ENCODE measurements at places on chromosomes 7 and 10. TPM values are rescaled to one million over a fixed set of nuclear protein-coding genes. Genes with fewer than 3 reads are reported as not detected.

OR9A2 gene
- total RNA-seq, result not detected

COPS6 gene
- total RNA-seq, result 74.6 TPM

DNA sequence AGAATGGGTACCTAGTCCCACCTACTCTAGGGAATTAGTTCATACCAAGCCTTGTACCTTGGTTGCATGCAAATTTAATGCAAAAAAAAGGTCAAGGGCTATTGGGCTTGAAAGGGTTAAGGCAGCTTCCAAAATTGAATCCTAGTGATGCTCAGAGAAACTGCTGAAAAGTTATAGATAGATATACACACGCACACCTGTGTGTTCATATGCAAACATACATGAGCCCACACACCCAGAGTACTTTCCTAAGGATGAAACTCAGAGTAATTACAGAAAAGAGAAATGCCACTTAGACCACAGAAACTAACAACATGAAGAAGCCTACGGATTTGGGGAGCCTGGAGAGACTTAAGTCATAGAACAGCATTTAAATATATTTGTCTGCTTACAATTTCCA lies 1.5 kb downstream of the SLC25A13 start:
- no peak for DNase-seq

GRCh38 chr7:5203183-5203537 lies 13.1 kb downstream of the WIPI2 start:
- DNase-seq, result no peak

- DNase-seq, result no peak
Measured at GRCh38 chr10:133336577-133337369, at the start of gene CALY. CALY (minus strand) TSS chr10:133336896; CDS start chr10:133328989, 7,907 bp downstream.

GRCh38 chr10:129505500-129506075 lies 38.5 kb downstream of the MGMT start:
- no peak for DNase-seq

- no peak for DNase-seq
Measured at GRCh38 chr7:110943701-110944345, 147.1 kb upstream of the LRRN3 start.

DNA sequence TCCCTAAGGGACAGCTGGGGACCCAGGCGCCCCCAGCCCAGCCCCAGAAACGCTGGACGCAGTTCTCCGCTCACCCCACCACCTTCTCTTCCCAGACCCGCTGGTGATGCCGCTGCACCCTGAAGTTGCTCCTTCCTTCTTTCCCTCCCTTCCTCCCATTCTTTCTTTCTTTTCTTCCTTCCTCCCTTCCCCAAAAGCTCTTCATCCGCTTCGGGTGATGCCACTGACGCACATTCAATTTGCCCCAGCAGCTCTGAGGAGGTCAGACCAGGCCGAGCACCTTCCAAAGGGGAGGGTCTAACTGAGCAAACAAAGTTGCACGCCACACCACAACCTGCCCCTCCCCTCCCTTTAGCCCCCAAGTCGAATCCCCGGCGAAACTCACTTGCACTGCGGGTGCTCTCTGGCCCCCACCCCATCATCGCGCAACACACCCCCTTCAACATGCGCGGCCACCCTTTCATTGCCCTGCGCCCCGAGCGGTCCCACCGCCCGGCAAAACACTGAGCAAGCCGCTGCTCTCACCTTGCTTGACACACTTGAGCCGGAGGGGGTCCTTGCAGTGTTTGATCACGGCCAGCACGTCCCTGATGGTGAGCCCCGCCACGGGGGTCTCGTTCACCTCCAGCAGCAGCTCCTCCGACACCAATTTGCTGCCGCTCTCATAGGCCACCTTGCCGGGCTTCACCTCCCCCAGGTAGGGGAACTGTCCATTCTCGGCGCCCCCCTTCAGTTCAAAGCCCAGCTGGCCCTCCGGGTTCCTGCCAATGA lies 787 bp downstream of the MAGI2 start:
- no peak for DNase-seq

GRCh38 chr10:84798312-84798711 lies 469.9 kb downstream of the CCSER2 start:
- DNase-seq, result no peak

DNA sequence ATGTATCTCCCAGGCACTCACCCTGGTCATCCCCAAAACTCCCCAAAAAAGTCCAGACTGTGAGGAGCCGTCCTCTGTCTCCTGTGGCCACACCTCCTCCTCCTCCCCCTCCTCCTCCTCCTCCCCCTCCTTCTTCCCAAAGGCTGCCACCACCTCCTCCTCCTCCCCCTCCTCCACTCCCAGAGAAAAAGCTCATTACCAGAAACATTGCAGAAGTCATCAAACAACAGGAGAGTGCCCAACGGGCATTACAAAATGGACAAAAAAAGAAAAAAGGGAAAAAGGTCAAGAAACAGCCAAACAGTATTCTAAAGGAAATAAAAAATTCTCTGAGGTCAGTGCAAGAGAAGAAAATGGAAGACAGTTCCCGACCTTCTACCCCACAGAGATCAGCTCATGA lies 7.1 kb downstream of the LMOD2 start:
- DNase-seq, result no peak
